ENCODE measurements at places on chromosomes 2 and 18.

DNA sequence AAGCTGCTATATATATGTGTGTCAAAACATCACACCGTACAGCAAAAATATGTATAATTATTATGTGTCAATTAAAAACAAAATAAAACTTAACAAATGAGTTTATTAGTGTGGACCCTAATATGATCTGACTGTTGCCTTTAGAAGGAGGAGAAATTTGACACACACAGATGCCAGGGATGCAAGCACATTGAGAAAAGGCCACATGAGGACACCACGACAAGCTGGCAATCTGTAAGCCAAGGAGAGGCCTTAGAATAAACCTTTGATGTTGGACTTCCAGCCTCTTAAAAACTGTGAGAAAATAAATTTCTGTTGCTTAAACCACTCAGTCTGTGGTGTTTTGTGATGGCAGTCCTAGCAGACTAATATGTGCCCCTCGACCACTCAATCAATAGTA lies 214.7 kb downstream of the KCNS3 start:
- DNase-seq = no peak

GRCh38 chr18:36590621-36591580 lies 237.9 kb downstream of the TPGS2 start:
- no peak for DNase-seq

DNA sequence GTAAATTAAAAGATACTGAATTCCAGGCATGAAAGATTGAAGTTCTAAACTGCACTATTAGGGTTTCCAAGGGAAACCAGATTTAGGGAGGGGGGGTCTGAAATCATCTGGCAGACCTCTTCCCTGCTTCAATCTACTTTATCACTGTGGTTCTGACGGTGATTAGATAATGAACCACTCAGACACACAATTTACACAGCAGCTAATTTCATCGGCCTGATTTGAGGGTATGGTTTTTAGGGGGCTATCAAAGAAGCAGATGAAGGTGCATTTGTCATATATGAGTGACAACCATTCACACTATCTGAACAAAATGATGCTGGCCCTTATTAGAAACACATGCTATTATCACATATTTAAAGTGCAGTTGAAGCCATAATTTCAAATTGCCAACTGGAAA lies 106.0 kb downstream of the OLA1 start:
- no peak for DNase-seq

GRCh38 chr18:41135146-41135545 lies 819.9 kb upstream of the PIK3C3 start:
- DNase-seq = no peak

- DNase-seq = no peak
These were observed 513.7 kb upstream of the ID2 start for GRCh38 chr2:8168022-8168717.

GRCh38 chr2:120791243-120791961 lies 55.7 kb downstream of the GLI2 start:
- DNase-seq = no peak

DNA sequence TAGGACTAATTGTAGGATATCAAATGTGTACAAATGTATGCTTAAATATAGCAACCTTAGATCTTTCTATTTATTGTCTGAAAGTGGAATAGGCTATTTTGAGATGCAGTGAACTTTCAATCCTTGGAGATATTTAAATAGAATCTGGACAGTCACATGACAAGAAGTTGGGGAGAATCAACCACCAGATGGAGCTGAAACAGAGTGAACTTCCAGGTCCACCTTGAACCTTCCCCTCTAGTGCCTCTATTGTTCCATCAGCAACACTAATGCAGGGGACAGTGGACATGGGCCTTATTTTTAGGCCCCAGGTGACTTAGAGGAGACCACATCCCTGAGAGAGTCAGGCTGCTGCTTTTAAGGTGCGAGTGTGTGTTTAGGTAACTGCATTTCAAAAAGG lies 37.0 kb upstream of the CRIM1 start:
- DNase-seq = no peak

DNA sequence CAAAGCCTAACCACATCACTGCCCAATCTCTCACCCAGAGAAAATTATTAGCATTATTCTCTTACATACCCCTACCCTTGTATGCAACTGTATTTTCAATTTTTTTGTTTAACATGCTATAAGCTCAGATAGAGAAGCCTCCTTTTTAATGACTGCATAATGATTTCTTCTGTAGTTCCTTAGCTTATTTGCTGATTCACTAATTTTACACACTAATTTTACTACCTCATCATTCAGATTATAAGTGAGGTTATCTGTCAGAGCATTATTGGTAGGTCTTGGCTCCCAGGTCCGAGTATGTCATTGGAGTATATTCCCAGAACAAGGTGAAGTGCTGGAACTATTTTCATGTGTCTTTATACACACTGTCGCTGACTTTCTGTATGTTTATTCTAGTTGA lies 45.4 kb downstream of the RHBDD1 start:
- no peak for DNase-seq

- DNase-seq = no peak
These were observed 1.2 kb downstream of the FN1 start for GRCh38 chr2:215434447-215435279.

DNA sequence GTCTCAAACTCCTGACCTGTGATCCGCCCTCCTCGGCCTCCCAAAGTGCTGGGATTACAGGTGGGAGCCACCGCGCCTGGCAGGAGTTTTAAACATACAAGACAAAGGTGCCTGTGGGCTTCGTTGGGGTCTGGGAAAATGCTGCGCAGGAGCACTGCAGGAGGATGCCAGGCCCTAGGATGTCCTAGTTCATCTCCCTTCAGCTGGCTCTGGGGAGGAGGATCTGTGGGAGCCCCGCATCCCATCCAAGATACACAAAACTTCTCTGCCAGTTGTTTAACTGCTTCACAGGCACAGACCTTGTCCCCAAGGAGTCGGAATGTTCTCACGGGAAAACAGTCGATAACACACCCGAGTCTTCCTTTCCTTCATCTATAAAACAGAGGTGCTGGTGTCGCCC lies 89.1 kb downstream of the POLR1A start:
- DNase-seq = no peak

DNA sequence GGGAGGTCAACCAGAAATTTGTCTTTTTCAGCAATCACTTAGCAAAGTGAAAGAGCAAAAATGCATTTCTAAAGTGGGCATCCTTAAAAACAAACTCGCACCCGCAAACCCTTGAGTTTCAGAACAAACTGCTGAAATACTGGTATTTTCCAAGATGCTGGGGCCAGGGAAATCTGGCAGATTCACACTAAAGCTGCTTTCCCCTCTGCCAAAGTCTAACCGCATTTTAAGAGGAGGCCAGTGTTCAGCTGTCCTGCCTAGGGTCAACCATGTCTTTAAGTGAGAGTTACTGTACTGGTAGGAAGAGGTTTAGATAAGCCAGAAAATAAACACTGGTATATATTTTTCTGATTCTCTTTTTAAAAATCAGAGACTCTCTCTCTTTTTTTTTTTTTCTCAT lies 55.9 kb downstream of the ACVR1 start:
- no peak for DNase-seq

- no peak for DNase-seq
These were observed 52.4 kb upstream of the ATP8B1 start for GRCh38 chr18:57855551-57855950.

DNA sequence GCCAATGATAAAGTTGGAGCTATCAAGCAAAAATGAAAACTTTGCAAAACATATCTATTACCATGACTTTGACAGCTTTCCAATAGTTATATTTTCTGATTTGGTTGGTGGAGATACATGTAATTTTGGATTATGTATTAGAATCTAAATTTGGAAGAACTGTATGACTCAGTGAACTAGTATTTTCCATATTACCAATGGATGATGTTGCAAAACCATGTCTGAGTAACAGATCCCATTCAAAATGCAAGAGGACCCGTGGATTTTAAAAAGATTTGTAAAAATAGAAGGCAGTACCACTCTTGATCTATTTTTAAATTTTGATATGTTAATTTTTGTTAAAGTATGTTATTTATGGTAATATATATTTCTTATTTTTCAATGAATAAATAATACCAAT lies 83.0 kb downstream of the TAF4B start:
- DNase-seq = no peak

DNA sequence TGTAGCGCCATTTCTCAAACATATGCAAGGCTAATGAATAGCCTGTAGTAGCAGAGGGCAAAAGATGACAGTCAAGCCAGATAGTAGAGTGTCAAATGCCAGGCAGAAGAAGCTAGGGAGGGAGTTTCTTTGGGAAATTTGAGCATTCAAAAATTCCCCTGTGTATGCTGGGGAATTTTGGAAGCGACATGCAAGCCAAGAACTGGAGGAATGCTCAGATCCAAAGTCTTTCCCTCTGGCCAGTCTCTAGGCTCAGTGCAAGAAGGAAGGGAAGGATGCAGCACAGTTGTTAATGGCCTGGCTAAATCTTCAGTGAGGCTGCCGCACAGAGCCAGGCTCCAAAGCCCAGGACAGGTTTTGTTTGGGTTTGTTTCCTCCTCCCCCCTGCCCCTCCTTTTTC lies 59.9 kb downstream of the ATP9B start:
- no peak for DNase-seq

DNA sequence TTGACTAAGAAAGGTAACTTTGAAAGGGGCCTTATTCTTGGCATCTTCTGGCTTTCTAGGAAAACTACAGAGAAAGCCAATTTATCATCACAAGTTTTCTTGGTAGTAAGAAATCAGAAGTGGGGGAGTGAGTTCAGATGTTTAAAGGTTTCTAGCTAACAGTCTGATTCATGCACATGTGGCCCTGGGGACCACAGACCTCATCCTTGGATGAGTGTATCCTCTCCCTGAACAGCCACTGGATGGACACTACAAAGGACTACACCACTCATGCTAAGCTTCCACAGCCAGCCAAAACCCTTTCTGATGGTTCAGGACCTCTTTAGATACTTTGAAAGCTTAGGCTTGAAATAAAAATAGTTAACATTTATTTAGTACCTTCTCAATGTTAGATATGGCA lies 218.3 kb upstream of the STK17B start:
- no peak for DNase-seq

DNA sequence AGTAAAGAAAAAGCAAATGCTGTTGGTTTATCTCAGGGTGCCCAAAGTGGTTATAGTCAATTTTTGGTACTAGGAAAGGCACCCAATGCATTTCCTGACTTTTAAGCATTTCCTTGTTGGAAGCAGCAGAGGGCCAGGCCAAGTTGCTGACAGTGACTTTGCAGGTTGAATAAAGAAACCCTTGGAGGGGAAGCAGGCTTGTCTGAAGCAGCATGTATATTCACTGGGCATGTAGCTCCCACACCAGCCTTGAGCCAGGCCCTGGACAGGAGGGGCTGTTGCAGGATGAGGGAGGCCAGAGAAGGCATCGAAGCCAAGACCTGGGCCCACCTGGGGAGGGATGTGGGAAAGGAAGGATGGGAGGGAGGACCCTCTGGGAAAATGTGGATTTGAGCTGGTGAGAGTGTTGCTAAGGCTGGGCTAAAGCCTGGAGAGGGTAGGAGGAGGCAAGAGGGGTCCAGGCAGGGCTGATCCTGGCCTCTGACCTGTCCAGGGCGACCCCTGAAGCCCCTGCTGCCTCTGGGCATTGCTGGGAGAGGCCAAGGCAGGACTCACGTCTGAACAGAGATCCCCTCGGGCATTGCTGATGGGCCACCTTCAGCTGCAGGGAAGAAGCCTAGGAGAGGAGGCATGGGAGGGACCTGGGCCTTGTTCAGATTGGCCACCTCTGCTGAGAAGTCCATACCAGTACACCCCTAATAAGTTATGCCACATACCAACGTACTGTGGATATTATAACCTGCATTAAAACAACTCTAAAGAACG lies 79.6 kb downstream of the STPG4 start:
- no peak for DNase-seq

- no peak for DNase-seq
These were observed 623.1 kb downstream of the TSN start for GRCh38 chr2:122378521-122378920.

- no peak for DNase-seq
These were observed 5.8 kb downstream of the BIN1 start for GRCh38 chr2:127101048-127101611.

GRCh38 chr2:59959944-59960343 lies 593.5 kb downstream of the BCL11A start:
- DNase-seq = no peak

DNA sequence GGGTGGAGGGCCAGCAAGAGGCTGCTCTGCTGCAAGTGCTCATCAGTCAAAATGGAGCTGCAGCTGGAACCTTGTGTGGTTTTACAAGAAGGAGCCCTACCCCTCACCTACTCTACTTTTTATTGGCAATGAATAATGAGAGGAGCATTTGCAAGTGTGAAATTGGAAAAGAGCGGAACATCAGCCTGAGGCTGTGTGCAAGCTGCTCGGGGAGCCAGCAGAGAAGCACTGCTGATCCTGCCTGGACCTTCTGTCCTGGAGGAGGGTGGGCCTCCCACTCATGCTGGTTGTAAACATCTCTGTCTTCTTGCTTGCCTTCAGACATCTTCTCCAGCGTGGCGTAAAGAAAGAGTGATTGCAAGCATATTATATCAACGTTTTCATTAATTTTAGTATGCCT lies 256.2 kb downstream of the DLGAP1 start:
- peak; percentile 14 for DNase-seq

DNA sequence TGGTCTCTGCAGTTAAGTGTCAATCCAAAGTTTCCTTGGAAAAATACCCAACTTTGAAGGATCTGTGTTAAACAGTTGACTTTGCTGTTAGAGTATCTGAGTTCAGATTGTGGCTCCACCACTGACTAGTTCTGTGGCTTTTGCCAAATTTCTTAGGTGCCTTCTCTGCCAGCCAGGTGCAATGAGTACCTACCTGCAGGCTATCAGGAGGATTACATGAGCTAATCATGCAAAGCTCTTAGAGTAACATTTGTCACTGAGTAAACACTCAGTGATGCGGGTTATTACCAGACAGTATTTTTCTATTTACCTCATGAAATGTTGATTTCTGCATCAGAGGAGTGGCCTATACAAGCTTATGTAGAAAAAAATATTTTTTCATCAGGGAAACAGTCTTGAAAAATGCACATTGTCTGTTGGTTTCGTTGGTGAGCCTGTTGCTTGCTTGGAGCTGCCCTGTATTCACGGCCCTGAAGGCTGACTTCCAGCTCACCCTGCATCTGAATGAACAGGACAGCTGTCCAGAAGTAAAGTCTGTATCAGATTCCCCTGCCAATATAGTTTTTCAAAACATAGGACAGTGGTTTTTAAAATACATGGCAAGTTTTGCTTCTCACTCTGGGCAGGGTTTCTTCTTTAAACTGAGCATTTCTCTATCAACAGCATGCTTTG lies 235.1 kb downstream of the CDCA7 start:
- DNase-seq = no peak

DNA sequence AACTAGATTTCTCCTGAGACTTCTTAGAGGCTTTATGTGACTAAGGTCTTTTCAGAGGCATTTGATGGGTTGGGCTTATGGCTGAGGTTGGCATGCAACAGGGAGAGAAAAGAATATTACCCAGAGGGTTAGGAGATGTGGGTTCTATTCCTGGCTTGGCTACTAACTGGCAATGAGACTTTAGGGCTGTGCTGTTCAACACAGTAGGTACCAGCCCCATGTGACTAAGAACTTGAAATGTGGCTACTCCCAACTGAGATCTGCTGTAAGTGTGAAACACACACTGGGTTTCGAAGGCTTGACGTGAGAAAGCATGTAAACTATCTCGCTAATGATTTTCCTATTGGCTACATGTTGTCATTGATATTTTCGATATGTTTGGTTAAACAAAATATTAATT lies 324.9 kb upstream of the SLC14A2 start:
- DNase-seq = no peak

GRCh38 chr2:234404957-234405356 lies 91.9 kb downstream of the ARL4C start:
- no peak for DNase-seq

All from glutamatergic neuron (in vitro differentiated cells).